CD8-positive, alpha-beta memory T cell (primary cell): ENCODE measurements at places on chromosomes 7 and 10.

DNA sequence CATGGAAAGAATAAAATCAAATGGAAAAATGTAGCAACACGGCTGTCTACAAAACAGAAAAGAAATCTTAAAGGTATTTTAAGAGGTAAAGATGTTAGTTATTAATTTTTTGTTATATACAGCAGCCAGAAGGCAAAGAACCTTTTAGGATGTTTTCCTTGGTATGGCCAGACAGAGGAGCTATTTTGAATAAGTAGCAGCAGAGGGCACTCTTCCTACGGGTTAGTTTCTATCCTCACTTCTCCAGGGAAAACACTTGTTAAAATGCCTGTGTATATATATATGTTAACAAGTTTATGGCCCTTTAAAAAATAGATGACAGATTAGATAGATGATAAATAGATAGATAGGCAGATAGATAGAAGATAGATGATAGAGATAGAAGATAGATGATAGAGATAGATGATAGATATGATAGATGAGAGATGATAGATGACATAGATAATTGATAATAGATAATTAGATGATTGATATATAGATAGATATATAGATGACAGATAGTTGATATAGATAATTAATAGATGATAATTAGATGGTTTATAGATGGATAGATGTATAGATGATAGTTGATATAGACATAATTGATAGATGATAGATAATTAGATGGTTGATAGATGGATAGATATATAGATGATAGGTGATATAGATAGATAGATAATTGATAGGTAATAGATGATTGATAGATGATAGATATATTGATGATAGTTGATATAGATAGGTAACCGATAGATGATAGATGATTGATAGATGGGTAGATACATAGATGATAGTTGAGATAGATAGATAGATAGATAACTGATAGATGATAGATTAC lies 57.8 kb upstream of the WIPF3 start:
- DNase-seq, result no peak

DNA sequence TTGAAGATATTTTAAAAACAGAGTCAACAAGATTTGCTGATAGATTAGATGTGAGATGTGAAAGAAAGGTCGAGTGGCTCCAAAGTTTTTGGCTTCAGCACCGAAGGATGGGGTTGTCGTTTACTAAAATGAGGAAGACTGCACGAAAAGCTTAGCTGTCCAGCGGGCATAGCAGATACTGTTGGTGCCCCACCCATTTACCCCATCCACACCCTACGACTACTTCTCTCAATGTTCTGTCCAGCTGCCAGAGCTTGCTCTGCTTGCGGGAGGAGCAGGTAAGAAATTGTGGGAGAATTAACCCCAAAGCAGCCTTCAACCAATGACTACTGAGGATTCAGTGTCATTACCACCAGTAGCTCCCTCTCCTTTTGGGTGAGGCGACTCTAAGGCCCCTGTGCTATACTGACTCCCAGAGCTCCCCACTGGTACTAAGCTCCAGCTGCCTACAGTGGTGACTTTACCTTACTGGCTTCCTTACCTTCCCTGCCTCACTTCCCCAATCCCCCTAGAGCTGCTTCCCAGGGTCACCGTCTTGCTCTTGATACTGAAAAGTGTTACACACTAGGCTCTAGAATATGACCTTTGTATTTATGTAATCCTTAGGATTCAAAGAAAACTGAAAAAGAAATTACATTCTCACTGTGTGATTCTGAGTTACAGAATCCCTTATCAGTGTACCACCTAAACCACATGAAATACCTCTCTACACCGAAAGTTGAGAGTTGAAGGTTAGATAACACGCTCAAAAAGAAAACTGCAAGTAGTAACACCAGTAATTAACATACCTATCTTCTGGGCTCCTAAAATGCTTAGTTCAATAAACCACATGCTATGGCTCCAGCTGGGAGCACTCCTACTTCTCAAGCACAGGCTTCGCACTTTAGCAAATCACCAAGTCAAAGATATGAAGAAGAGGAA lies 22.3 kb downstream of the CACUL1 start:
- DNase-seq, result peak; percentile 51

GRCh38 chr10:34474009-34474376 lies 341.1 kb downstream of the PARD3 start:
- DNase-seq, result no peak

DNA sequence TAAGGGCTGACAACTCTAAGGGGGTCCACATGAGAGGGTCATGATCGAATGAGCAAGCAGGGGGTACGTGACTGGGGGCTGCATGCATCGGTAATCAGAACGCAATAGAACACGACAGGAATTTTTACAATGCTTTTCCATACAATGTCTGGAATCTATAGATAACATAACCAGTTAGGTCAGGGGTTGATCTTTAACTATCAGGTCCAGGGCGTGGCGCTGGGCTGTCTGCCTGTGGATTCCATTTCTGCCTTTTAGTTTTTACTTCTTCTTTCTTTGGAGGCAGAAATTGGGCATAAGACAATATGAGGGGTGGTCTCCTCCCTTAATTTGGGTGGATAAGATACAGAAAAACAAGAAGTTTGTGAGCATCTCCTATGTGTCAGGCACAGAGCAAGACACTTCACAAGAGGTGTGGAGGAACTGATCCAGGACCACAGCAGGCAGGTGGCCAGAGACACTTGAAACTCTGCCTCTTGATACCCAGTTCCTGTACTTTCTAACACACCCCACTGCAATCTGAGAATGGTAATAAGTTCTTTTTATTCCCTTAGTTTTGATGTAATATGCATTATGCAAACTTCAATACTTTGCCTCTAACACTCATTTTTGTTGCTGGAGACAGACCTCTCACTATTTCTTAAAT lies 18.0 kb upstream of the MRLN start:
- no peak for DNase-seq

DNA sequence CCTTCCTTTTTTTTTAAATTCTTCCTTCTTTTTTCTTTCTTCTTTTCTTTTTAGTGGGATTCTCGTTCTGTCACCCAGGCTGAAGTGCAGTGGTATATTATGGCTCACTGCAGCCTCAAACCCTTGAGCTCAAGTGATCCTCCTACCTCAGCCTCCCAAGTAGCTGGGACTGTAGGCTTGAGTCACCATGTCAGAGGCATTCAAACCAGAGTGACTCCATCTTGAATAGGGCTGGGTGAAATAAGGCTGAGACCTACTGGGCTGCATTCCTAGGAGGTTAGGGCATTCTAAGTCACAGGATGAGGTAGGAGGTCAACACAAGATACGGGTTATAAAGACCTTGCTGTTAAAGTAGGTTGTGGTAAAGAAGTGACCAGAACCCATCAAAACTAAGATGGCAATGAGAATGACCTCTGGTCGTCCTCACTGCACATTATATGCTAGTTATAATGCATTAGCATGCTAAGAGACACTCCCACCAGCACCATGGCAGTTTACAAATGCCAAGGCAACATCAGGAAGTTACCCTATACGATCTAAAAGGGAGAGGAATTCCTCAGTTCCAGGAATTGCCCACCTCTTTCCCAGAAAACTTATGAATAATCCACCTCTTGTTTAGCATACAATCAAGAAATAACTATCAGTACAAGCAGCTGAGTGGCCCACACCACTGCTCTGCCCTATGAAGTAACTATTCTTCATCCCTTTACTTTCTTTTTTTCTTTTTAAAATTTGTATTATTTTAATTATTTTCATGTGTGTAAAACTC lies 99.0 kb upstream of the ITGB1 start:
- no peak for DNase-seq

DNA sequence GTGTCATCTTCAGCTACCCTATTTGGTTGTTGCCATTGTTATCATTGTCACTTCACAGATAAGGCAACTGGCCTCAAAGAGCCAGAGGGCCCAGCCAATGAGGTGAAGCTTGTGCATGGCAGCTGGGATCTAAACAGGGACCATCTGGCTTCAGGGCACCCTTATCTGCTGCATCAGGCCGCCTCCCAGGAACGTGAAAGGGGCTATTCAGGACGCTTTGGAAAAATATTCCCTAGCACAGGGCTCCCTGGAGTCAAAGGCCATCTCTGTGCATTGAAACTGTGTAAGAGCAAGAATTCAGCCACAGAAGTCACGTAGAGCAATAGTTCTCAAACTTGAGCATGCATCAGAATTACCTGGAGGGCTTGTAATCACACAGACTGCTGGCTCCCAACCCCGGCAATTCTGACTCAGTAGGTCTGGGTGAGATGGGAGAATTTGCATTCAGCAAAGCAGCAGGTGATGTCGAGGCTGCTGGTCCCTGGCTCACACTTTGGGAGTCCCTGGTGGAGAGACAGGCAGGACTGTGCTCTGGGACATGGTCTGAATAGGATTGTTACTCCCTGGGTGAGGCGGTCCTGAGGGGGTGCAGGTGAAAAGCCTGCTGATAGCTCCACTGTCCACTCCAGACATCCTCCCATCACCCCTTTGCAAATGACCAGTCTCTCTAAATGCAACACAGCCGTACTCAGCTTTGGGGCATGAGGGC lies 21.5 kb upstream of the PLEKHA1 start:
- DNase-seq, result no peak

- no peak for DNase-seq
Observed at GRCh38 chr10:68517188-68517587, 10.1 kb downstream of the SLC25A16 start.

DNA sequence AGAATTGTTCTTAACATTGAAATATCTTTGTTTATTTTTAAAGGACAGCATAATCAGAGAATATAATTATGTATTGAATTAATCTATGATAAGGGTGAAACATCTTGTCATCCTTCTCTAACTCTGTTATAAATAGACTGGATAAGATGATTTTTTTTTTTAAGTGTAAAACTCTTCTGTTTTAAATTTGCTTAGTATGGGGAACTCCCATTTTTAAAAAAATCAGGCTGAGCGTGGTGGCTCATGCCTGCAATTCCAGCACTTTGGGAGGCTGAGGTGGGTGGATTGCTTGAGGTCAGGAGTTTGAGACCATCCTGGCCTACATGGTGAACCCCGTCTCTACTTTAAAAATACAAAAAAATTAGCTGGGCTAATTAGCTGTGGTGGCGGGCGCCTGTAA lies 9.4 kb upstream of the HERC4 start:
- no peak for DNase-seq

DNA sequence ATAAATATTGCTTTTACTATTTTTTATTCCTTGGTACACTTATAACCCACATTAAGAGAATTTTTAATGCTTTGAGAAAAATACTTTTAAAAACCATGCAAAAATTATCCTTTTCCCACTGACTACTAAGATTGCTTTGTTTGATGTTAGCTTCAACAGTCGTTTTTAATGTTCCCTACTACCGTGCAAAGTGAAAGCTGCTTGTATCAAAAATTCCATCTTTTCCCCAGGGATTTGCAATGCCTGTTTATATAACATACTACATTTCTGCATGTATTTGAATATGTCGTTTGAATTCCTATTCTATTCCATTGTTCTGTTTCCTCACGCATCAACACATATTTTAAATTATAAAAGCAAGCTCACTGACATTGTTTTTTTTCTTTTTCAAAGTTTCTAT lies 54.4 kb downstream of the TFPI2 start:
- DNase-seq, result no peak

DNA sequence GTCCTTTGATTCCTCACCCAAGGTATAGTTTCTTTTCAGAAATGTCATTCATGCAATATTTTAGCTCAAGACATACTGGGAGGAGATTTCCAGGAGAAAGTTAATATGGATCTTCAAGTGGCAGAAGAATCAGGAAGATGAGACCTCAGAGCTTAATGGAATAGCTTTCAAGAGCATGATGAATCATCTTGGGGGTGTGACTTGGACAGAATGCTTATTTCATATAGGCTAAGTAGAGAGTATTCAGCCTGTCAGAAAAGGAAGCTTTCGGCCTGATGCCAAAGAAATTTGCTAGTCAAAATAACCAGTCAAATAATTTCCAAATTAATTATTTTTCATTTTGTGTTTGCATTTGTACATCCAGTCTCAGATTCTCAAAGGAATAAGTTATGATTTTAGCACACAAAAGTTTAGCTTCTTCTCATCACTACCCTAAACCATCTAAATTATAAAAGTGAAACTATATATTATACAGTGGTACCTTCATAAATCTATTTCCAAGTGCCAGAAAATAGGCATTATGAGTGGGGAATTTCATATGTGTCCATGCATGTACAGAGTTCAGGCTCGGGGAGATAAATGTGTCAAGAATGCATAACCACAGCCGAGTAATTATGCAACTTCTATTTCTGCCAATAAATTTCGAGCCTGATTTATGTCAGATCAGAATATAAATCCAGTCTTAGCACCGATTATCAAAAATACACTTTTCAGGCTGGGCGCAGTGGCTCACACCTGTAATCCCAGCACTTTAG lies 27.3 kb upstream of the CALD1 start:
- DNase-seq, result no peak

DNA sequence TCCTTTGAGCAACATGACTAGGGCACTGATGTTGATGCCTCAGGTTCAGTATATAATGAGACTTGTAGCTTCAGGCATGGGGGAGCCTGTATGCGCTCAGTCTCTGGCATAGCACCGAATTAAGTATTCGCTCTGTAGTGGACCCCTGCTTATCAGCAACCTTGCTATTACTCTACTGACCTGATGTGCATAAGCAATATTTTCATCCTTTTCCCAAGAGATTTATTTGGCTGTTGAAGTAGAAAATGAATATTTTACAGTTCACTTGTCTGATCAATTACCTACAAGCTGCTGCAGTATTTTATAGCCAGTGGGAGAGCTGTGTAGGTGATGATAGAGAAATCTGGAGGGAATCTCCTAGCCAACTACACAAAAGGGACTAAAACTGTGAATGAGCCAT lies 781.6 kb upstream of the PHF14 start:
- no peak for DNase-seq

GRCh38 chr7:119996634-119997033 lies 276.3 kb upstream of the KCND2 start:
- no peak for DNase-seq

GRCh38 chr7:85065306-85065705 lies 121.5 kb downstream of the SEMA3D start:
- DNase-seq, result no peak

DNA sequence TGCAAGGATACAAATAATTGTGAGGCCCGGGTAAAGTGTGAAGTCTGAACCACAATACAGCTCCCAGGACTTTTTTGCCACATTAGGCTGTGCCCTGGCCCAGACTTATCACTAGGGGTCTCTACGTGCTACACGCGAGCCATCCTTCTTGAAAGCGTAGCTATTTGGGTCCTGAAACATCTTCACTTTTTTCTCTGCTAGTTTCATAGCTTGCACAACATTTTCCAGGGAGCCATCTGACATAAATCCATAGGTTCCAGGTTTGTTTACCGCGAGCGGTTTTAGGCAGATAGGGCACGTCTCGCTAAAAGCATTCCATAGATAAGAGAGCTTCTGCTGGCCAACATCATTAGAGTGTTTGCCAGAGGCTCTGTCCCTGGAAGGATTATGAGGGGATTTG lies 226.5 kb downstream of the RPS24 start:
- no peak for DNase-seq
